Naive thymus-derived CD8-positive, alpha-beta T cell (primary cell): ENCODE measurements at places on chromosomes 2 and 18.

GRCh38 chr2:173028671-173029070 lies 47.0 kb upstream of the MAP3K20 start:
- DNase-seq = no peak

- DNase-seq = peak; percentile 21
Observed at GRCh38 chr18:9951022-9951859, 37.4 kb downstream of the VAPA start.

DNA sequence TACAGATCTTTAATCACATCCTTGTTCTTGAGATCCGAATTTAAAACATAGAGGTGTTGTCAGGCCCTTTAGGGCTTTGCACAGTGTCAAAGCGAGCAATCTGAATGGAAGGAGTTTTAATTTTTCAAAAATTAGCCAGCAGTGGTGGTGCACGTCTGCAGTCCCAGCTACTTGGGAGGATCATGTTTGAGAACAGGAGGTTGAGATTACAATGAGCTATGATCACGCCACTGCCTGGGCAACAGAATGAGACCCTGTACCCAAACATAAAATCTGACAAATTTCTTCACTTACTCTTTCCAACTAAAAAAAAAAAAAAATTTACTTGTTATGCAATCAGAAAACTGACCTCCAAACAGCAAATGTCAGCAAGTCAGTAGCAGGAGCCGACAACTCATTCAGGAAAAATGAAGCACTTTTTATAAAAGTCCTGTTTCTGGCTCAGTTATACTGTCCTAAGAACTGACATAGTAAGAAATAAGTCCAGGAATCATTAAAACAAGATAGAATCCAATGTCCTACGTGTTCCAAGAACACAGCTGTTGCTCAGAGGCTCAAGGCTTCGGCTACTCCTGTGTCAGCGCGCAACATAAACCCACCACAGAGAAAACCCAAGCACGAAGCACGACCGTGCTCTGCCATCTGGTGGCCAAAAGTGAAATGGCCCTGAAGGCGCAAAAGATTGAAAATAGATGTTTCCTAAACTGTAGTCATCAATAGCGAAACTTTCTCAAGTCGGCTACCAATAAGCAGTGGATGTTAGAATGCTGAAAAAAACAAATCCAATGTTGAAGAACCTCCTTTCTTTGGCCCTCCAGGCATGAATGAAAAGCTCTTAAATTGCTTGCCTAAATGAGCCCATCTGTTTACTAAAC lies 138.1 kb downstream of the INO80D start:
- DNase-seq = peak; percentile 22

- DNase-seq = peak; percentile 38
Observed at GRCh38 chr2:30862054-30862651, 54.9 kb upstream of the CAPN13 start.

DNA sequence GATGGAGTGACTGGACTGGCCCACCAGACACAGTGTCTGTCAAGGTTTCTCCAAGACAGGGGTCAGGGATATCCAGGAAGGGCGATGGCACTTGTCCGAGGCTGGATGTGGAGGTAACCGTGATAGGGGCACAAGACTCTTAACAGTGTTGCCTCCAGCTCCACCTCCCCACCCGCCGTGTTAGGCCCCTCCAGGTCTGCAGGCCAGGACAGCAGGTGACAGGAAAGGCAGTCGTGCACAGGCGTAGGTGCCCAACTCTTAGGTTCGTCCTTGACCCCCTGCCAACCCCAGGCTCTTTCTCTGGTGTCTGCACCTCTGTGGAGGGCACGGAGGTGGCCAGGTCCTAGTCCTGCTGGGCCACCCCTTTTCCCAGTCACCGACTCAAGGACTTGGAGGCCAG lies 10.1 kb downstream of the ITM2C start:
- DNase-seq = no peak
